ENCODE measurements at places on chromosomes 11 and 22.

DNA sequence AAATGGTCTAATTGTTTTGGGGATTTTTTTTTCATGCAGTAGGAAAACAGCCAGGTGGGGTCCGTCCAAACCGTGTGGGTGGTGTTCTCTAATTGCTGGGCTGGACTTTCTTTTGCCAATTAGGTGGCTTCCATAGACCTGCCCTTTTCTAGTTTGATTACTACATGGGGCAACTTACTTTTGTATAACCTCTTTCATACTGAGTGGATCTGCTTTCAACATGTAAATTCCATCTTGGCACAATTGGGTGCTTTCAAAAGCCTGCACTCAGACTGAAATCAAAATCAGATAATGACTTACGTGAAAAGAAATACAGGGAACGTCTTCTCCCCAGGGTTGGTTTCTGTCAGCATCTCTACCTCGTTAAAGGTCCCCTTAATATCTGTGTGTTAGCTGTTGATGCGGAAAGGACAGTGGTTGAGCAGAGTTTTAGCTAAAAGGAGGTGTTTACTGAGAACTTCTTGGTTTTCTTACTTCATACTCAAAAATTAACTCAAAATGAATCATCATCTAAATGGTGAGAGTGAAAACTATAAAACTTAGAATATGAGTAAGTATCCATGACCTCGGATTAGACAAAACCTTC lies 72.1 kb downstream of the BARX2 start:
- DNase-seq: no peak

GRCh38 chr11:58922479-58922878 lies 16.8 kb upstream of the GLYATL1 start:
- no peak for DNase-seq

- DNase-seq: no peak
Observed at GRCh38 chr11:34972892-34973291, 56.5 kb downstream of the PDHX start.

DNA sequence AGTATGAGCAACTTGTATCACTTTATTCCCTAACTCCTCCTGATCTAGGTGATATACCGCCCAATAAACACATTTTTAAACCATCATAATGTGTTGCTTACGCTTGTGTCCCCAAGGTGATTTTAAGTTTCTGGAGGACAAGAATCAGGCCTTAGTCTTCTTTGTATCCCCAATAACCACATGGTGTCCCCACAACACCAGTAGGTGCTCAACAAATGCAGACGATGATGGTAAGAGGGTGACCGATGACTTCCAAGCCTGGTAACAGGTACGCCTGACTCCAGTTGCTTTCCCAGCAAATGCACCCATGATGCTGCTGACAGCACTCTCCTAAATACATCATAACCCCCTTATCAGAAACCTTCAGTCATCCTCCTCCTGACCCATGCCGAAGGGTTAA lies 64.2 kb downstream of the EFCAB6 start:
- DNase-seq: no peak

GRCh38 chr22:23892706-23893105 lies 1.5 kb upstream of the MIF start:
- DNase-seq: no peak

DNA sequence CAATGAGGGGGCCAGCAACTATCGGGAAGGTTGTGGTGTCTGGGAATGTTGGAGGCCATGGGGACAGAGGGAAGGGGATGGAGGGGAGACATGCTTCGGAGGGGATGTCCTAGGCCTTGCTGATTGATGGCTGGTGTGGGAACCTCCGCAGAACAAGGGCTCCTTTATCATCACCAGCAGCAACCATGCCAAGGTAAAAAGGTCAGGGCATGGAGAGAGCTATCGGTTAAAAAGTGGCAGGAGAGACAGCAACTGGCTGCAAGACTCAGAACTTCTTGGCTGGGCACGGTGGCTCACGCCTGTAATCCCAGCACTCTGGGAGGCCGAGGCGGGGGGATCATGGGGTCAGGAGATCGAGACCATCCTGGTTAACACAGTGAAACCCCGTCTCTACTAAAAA lies 3.0 kb downstream of the GSTT4 start:
- DNase-seq: no peak

DNA sequence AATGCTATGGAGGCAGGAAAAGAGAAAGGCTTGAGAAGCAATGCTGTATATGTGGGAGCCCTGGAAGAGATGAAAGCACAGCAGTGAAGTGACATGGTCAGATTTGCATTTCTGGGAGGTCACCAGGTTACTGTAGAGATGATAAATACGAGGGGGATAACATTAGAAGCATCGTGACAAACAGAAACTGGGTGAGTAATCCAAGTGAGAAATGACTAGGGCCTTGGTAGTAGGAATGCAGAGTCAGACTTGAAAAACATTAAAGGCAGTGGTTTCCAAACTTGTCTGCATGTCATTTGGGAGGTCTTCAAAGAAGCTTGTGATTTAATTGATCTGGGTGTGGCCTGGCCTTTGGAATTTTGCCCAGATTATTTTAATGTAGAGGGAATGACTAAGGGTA lies 43.9 kb downstream of the CCDC34 start:
- no peak for DNase-seq

- DNase-seq: no peak
Observed at GRCh38 chr11:112828421-112828820, 132.8 kb upstream of the NCAM1 start.

- DNase-seq: no peak
Observed at GRCh38 chr11:2122222-2122906, 16.8 kb downstream of the IGF2 start.

- DNase-seq: no peak
Observed at GRCh38 chr11:71212871-71213559, 39.4 kb downstream of the SHANK2 start.

- no peak for DNase-seq
Observed at GRCh38 chr22:22681221-22681739, 36.9 kb downstream of the GGTLC2 start.

DNA sequence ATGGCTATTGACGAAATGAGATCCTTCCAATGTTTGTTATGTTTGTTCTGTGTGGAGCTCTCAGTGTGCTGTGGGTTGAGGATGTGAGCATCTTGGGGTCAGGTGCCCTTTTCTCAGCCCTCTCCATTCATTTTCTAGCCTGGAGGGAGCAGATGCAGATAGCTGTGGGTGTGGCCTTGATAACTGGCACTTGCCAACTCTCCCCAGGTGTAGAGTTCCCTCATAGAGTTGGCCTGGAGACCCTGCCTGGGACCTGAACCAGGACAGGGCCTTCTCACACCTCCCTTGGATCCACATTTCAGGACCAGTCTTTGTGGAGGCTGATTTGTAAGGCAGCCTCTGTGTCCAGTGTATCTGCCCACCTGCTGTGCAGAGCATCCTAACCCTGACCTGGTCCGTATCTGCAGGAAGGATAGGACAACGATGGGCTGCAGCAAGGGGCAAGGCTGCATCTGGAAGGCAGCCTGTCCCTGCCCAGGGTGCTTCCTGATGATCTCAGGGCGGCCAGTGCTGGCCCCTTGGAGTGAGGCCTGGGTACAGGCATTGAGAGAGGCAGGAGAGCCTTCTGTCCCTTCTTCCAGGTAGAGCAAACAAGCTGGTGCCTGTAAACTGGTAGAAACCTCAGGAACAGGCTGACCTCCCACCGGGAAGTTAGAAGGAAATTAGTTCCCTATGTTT lies 245.9 kb downstream of the TBC1D22A start:
- DNase-seq: no peak

- DNase-seq: peak; percentile 14
Observed at GRCh38 chr11:103609117-103610066, 427.0 kb upstream of the DDI1 start.

DNA sequence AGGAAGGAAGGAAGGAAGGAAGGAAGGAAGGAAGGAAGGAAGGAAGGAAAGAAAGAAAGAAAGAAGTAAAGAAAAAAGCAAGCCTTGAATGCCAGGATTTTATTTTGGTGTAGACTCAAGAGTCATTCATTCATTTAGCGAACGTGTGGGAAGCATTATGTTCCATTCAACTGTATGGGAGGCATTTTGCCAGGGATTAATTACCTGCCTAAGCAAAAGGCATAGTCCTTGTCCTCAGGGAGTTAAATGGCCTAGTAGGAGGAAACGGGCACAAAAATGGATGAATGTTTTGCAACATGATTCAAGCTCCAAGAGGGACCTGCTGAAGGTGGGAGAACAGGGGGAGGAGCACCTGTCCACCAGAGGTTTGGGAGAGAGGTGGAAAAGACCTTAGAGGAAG lies 16.2 kb upstream of the ZNRF3 start:
- no peak for DNase-seq

DNA sequence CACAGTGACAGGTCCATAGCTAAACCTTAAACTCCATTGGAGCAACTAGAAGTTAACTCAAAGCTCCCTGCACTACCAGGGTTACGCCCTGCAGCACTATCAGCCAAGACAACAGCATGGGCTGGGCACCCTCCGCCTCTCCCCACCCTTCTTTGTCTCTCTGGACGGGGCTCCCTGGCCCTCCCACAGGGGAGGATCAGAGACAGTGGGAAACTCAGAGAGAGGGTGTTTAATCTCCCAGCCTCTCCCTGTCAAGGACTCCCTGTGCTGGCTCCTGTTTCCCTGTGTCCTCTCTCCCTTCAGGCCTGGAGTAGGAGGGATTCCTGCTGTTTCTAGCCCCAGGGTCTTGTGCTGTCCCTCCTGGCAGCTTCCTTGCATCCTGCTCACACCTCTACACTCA lies 56.9 kb upstream of the CSNK2A3 start:
- no peak for DNase-seq

GRCh38 chr11:88508759-88509581 lies 171.4 kb upstream of the CTSC start:
- DNase-seq: no peak

GRCh38 chr11:109972181-109972715 lies 120.9 kb upstream of the ZC3H12C start:
- peak; percentile 28 for DNase-seq

GRCh38 chr11:34405079-34405858 lies 33.5 kb upstream of the CAT start:
- DNase-seq: no peak

DNA sequence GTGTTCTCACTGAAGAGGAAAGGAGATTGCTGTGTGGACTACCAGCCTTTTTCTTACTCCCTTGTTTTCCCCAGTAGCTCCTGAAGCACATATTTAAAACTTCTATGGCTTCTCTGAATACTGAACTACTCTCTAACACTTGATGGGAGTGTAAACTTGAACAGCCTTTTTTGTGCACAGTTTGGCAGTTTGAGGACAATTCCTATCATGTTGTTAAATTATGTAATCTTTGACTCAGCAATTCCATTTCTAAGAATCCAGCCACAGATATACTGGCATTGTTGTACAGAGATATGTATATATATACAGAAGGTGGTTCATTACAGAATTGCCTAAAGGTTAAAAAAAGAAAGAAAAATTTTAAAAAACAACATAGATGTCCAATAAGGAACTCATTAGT lies 47.1 kb upstream of the EED start:
- no peak for DNase-seq

GRCh38 chr11:108967571-108967970 lies 302.7 kb downstream of the DDX10 start:
- no peak for DNase-seq

DNA sequence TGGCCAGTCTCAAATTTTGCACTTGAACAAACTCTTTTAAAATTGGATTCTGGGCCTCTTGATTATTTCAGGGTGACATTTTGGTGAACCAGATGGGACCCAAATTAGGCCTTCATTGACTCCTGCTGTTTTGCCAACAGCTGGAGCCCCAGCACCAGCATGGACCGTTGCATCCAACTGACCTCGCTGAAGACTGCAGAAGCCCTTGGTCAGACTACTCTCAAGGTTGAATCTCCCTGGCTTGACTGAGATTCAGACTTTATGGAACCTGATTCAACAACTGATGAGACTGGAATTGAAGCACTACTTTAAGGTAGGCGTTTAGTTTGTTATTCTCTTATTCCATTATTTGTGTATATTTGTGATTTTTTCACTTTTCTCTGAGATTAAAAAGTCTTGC lies 41.7 kb downstream of the NARS2 start:
- DNase-seq: no peak

- DNase-seq: no peak
Observed at GRCh38 chr11:112290493-112290850, 29.8 kb upstream of the PLET1 start.

GRCh38 chr22:28141614-28142013 lies 222.6 kb upstream of the PITPNB start:
- DNase-seq: no peak

GRCh38 chr11:34809191-34810106 lies 106.7 kb downstream of the APIP start:
- DNase-seq: peak; percentile 89

DNA sequence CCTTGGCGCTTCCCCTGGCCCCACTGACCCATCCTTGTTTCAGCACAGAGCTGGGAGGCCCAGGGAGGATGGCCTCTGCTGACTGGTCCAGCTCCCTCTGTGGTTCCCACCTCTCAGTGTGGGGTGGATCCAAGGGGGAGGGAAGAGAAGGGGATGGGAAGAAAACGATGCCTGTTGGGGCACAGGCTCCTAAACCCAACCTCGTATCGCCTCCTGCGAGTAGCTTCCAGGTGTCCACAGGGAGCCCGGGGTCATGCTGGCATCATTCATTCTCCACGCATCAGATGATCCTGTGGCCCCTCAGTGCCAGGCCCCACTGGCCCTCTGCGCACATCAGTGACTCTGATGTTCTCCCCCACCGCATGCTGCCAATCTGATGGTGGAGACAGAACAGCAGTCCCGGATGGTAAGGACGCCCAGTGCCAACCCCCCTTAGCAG lies 5.1 kb downstream of the MYEOV start:
- no peak for DNase-seq

DNA sequence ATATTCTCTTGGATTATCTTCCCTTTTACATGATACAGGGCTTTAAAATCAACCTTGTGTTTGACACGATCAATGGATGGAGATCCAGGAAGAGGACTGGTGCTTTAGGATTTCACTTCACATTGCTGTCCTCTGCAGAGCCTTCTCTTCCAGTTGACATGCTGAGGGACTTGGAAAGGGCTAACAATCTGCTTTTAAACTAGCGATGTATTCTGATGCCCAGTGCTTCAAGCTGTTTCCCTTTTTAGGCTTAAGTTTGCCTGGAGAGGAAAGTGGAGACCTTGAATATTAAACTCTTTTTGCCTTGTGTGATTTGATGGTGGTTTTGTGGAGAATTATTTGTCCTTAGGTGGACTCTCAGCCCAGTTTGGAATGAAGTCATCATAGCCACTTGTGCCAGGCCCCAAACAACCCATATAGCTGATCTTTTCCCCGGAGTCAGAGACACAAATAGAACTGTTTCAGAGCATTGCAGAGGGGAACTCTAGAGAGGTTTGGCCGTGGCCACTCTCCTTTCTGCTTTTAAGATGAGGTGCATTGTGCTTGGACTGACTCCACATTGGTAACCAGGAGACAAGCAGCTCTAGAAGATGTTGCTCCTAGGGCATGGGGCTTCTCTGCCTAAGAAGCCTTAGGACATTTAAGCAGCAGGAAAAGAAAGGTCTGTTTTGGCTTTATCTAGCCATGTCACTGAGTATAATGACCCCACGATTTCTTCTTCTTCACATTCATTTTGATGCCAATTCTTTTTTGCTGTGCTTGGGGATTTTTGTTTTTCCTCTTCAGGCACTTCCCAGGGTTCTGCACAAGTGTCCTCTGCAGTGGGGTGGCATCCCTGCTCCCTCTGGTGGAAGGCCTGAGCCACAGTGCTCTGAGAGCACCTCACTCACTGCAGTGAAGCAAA lies 152.8 kb downstream of the NCAM1 start:
- DNase-seq: peak; percentile 2
